Stimulated activated CD4-positive, alpha-beta T cell treated with anti-CD3 and anti-CD28 coated beads, Interleukin-12 subunit alpha, Interleukin-12 subunit beta, amount 100 ng/mL, for 48 hours (primary cell): ENCODE measurements at places on chromosomes 4 and X.

GRCh38 chr4:181677201-181677600 lies 566.0 kb upstream of the TENM3 start:
- DNase-seq: no peak

GRCh38 chr4:73870260-73870659 lies 1.1 kb downstream of the CXCL1 start:
- no peak for DNase-seq

DNA sequence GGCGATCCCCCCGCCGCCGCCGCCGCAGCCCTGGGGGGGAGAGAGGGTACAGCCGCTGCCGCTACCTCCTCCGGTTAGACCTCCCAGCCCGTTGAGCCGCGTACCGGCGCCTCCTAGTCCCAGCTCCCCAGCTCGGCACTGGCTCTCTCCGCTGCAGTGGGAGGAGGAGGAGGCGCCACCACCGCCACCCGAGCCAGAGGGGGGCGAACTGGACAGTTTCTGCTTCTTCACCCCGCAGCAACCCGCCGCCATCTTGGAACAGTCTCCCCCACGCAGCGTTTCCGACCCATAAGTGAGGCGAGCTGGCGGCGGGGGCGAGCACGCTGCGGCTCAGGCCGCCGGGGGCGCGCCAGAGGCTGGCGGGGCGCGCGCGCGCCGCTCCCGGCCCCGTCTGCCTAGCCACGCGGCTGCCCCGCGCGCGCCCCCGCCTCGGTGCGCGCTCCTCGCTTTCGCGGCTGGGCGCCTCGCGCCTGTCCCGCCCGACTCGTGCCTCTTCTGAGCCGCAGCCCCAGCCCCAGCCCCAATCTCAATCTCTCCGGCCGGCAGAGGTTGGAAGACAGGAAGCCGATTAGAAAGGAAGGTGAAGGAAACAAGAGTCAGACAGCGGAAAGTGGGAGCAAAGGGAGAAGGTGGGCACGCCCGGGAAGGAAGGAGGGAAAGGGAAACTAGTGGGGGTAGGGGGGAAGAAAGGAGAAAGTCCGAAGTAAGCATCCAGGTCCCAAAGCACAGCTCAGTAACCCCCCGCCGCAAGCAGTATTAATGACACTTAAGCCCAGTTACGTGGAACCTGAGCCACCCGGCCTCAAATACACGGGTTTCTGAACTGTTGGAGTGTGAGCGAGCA lies at the start of gene AMMECR1:
AMMECR1 (minus strand) TSS at position 266 of the 844 bp plus-strand sequence; CDS start at position 252, 14 bp downstream.
- peak; percentile 42 for DNase-seq

DNA sequence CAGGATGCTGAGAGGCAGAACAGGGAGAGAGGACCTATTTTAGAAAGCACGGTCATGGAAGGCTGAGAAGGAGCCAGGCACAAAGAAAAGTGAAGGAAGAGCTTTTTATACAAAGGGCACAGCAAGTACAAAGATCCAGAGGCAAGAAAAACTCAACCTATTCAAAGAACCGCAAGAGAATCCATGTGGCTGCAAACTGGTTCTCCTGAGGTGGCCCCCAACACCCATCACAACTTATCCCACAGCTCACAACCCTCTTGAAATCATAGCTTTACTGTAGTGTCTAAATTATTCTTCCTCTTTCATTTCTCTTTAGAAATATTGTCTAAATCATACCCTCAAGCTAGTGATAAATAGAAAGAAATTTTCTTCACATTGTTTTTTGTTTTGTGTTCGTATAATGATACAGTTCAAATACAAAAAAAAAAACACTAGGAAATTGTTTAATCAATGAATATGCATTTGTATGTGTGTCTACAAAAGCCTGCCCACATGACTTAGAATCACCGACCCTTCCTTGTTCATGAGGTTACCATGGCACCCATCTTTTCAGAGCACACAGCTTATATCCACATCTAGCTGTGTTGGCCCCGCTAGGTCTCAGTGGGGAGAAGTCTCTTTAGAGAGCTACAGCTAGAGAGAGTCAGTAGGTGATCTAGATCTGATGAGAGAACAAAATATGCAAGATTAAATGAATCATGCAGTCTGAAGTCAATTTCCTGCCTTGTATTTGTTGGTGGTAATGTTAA lies 126.9 kb upstream of the DCLK2 start:
- DNase-seq: no peak

- DNase-seq: no peak
Observed at GRCh38 chrX:149208307-149208706, 296.8 kb downstream of the IDS start.

- no peak for DNase-seq
Observed at GRCh38 chr4:84964995-84965552, 1.4 kb downstream of the WDFY3 start.

DNA sequence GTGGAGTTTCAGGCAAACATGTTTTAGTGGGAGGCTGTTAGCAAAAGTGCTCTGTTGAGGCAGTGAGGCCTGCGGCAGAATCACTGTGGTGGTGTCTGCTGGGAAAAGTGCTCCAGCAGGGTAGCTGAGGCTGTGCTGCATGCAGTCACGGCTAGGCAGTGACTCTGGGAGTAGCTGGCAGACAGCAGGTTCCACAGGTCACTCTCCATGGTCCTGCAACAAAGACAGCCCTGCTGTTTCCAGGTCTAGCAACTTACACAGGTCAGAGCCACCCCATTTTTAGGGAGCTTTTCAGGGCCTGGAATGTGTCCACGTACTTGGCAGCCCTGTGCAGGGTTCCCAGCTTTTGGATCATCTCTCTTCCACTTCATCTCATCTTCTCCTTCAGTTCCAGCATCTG lies 184.3 kb downstream of the NAA11 start:
- no peak for DNase-seq

- no peak for DNase-seq
Observed at GRCh38 chrX:39267176-39267575, 465.9 kb downstream of the MID1IP1 start.

- DNase-seq: no peak
Observed at GRCh38 chr4:137994853-137995252, 247.3 kb downstream of the SLC7A11 start.

DNA sequence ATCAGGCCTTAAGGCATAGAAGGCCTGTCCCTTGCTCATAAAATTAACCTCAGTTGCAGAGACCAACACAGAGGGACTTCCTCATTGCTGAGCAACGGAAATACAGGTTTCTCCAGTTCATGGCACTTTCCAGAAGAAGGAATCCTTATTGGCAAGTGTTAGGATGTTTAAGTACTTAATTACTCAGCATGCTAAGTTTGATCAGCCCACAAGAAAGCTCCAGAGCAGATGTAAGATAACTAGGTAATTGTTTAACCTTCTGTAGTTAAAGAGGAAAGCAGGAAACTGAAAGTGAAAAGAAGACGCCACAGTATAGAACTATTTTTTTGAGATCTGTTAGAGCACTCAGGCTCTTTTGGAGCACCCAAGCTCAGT lies 33.5 kb downstream of the SMS start:
- no peak for DNase-seq

DNA sequence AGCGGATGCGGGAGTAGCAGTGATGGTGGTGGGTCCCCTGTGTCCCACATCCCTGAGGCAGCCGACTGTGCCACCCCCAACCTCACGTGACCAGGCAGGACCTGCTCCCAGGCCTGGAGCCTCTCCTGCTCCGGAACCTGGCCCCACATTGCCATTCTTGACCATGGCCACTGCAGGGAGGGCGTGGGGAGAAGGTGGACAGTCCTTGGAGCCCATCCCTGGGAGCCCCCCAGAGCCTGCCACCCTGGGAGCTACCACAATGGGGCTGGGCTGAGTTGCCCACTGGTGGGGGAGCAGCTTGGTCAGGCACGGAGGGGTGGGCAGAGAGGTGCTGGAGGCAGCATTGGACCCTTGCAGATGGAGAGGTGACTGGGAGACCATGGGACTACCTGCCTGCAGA lies 36.8 kb downstream of the TMPRSS11A start:
- DNase-seq: no peak

GRCh38 chrX:150697641-150698040 lies 4.4 kb downstream of the MTMR1 start:
- DNase-seq: no peak

DNA sequence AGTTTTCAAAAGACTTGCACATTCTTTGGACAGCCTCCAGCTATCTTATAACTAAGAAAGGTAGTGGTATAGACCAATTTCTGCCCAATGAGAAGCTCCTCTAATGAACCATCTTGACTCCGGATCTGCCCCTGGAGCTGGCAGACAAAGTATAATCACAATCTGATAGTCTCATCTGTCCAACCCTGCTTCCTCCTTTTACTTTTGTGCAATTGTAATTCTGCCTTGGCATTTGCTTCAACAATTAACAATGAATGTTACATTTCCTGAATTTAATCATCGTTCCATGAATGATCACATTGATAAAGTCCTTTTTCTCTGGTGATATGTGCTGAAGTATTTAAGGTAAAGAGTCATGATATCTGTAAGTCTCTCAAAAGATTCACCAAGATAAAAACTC lies 27.8 kb downstream of the FRYL start:
- DNase-seq: no peak

- DNase-seq: no peak
Observed at GRCh38 chr4:2805712-2806389, 13.0 kb downstream of the SH3BP2 start.

- DNase-seq: no peak
Observed at GRCh38 chr4:42570221-42570620, 86.7 kb downstream of the ATP8A1 start.

GRCh38 chr4:153027866-153028265 lies 91.7 kb downstream of the FHDC1 start:
- DNase-seq: no peak

GRCh38 chrX:134244043-134244442 lies 7.1 kb downstream of the CCDC160 start:
- no peak for DNase-seq

DNA sequence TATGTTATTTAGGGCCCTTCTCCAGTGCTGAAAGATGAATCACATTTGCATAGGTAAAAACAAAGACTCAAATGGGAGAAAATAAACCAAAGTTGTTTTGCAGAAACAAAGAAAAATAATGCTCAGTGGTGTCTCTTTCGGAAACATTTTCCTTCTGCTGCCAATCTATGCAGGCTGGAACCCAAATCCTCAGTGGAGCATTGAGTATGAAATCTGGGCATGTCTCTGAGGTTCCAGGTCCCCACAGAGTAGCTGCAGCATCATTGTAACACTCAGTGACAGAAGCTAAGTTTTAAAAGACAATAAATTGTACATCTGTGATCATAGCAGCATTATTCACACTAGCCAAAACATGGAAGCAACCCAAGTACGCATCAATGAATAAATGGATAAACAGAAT lies 303.6 kb downstream of the FBXW7 start:
- no peak for DNase-seq

- no peak for DNase-seq
Observed at GRCh38 chrX:133666256-133666655, 251.0 kb upstream of the GPC4 start.

GRCh38 chrX:31435592-31435991 lies 363.8 kb upstream of the FTHL17 start:
- no peak for DNase-seq

DNA sequence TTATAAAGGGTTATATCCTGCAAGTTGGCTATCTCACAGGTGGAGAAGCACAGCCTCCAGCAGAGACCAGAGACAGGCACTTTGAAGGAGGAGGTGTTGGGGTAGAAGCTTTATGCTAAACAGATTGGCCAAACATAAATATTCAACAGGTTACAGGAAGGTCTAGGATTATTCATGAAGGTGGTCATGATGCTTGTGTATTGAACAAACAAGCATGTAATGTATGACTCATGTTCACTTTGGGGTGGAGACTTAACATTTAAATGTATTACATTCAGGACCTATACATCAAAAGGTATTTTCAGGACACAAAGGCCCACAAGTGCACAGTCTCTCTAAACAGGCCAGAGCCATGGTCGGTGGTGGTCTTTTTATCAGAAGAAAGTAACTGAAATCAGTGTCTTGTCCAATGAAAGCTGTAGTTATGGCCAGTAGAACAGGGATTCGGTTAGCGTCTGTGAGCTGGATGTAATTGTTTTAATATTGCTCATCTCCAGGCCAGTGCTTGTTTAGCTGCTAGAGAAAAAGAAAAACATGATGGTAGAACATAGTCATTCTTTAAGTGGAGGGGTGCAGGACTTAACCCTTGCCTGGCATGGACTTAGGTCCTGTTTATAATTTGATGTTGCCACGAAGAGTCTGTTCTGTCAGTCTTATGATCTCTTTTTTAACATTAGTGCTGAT lies 555.2 kb upstream of the PCDH10 start:
- no peak for DNase-seq

DNA sequence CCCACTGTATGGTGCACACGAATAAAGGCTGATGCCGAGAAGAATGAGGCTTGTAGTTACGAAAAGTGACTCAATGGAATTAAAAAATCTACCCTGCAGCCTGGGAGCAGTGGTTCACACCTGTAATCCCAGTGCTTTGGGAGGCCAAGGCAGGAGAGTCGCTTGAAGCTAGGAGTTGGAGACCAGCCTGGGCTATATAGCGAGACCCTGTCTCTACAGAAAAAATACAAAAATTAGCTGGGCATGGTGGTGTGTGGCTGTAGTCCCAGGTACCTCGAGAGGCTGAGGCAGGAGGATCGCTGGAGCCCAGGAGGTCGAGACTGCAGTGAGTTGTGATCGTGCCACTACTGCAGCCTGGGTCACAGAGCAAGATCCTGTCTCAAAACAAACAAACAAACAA lies 11.7 kb upstream of the OPN1LW start:
- no peak for DNase-seq

DNA sequence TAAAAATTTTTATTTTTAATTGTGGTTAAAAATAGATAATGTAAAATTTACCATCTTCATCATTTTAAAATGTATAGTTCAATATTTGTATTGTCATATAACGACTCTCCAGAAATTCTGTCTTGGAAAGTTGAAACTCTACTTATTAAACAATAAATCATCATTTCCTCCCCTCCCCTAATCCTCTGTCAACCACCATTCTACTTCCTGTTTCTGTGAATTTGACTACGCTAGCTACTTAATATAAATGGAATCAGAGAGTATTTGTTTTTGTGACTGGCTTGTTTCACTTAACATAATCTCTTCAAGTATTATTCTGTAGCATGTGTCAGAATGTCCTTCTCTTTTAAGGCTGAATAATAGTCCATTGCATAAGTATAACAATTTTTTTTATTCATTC lies 729.0 kb upstream of the AADAT start:
- DNase-seq: no peak

DNA sequence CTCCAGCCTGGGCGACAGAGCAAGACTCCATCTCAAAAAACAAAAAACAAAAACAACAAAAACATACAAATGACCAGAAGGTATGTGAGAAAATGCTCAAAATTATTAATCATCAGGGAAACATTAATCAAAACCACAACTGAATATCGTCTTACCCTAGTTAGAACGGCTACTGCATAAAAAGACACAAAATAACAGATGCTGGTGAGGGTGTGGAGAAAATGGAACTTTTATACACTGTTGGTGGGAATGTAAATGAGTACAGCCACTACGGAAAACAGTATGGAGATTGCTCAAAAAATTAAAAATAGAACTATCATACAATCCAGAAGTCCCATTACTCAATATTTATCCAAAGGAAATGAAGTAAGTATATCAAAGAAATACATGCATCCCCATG lies 27.3 kb downstream of the IQCM start:
- no peak for DNase-seq

GRCh38 chr4:2497324-2497723 lies 28.4 kb downstream of the RNF4 start:
- no peak for DNase-seq

GRCh38 chrX:1442016-1442665 lies 10.6 kb downstream of the ASMTL start:
- DNase-seq: no peak
